ENCODE measurements at places on chromosomes 3 and 15. TPM values are rescaled to one million over a fixed set of nuclear protein-coding genes. Genes with fewer than 3 reads are reported as not detected.

DNA sequence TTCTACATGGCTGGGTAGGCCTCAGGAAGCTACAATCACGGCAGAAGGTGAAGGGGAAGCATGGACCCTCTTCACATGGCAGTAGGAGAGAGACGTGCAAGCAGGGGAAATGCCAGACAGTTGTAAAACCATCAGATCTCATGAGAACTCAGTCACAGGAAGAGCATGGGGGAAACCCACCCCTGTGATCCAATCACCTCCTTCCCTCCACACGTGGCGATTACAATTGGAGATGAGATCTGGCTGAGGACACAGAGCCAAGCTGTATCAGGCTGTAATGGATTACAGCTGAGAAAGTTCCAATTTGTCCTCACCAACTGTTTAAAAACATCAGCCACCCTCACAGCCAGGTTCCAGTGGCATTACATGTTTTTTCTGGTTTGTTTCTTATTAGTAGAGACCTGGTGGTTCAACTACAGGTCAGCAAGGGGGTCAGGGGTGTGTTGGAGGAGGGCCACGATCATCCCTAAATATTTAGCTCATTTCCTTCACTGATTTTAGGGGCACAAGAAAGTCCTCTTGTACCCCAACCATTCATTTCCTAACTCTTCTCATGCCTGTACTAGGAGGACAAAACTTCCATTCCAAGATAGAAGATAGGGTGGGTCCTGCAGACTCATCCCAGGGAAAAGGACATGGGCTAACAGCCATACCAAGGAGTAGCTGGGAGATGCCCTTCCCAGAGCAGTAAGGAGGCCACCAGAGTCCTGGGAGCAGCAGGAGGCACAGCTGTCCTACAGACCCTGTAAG, 54.4 kb downstream of the ANXA2 start:
- H3K27ac ChIP-seq, result peak overlapping the region; percentile 60
- peak; percentile 49 for DNase-seq
- H3K4me3 ChIP-seq, result no peak overlapping the region
- peaks cover 28% of the 10 kb centered on the region for H3K4me1 ChIP-seq

The DNAH1 gene
- 4.0 TPM for total RNA-seq

DNA sequence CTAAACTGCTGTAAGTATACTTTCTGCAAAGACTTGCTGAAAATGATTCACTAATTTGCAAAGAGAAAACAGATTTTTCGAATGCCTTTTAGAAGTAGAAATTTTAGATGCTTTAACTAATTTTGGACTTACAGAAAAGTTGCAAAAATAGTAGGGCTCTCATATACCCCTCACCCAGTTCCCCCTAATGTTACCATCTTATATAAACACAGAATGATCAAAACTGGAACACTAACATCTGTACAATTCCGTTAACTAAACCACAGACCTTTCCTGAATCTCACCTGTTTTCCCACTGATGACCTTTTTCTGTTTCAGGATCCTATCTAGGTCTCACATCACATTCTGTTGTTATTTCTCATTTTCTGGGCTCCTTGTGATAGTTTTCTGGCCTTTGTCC, 454.8 kb downstream of the SHQ1 start:
- DNase-seq, result no peak
- no peak overlapping the region for H3K4me3 ChIP-seq
- H3K36me3 ChIP-seq, result no peaks in the 10 kb centered on the region
- no peak overlapping the region for H3K27ac ChIP-seq
- H3K27me3 ChIP-seq, result no peaks in the 10 kb centered on the region

DNA sequence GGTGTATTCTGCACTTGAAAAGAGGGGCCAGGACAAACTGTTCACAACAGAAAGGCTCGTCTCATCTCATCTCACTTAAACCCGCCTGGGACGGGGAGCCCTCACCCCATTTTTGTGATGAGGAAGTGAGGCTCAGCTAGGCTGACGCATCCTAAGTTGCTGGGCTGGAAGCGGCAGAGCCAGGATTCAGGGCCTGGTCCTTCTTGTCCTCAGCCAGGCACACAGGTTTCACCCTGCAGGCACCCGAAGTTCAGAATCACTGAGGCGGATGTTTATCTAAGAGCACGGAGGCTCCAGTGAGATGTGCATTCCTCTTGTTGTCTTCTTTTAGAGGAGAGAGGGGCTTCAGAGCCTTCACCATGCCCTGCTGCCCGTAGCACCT, 51.1 kb upstream of the PLXNA1 start:
- H3K27me3 ChIP-seq, result no peaks in the 10 kb centered on the region
- H3K4me1 ChIP-seq, result peaks cover 18% of the 10 kb centered on the region
- no peak overlapping the region for H3K27ac ChIP-seq
- no peaks in the 10 kb centered on the region for H3K36me3 ChIP-seq
- H3K4me3 ChIP-seq, result no peak overlapping the region

The XCR1 gene
- not detected for total RNA-seq

Measured in GM23248 (cell line).